ENCODE measurements at places on chromosomes 16 and 17. TPM values are rescaled to one million over a fixed set of nuclear protein-coding genes. Genes with fewer than 3 reads are reported as not detected.

The DLX4 gene
- polyA plus RNA-seq, result 0.78 TPM

The ATP2C2 gene
- polyA plus RNA-seq, result 0.47 TPM

The YBX2 gene
- polyA plus RNA-seq, result 3.4 TPM

The SOX8 gene
- 2.6 TPM for polyA plus RNA-seq

The HS3ST6 gene
- 0.41 TPM for polyA plus RNA-seq

The CCL11 gene
- 0.63 TPM for polyA plus RNA-seq

The ELAC2 gene
- 80.6 TPM for polyA plus RNA-seq

The HAP1 gene
- 0.86 TPM for polyA plus RNA-seq

Data from right renal pelvis (tissue), 4 donors.